ENCODE measurements at places on chromosomes 11 and 22.

- DNase-seq, result no peak
Measured at GRCh38 chr11:65871811-65872548, 620 bp downstream of the EFEMP2 start.

DNA sequence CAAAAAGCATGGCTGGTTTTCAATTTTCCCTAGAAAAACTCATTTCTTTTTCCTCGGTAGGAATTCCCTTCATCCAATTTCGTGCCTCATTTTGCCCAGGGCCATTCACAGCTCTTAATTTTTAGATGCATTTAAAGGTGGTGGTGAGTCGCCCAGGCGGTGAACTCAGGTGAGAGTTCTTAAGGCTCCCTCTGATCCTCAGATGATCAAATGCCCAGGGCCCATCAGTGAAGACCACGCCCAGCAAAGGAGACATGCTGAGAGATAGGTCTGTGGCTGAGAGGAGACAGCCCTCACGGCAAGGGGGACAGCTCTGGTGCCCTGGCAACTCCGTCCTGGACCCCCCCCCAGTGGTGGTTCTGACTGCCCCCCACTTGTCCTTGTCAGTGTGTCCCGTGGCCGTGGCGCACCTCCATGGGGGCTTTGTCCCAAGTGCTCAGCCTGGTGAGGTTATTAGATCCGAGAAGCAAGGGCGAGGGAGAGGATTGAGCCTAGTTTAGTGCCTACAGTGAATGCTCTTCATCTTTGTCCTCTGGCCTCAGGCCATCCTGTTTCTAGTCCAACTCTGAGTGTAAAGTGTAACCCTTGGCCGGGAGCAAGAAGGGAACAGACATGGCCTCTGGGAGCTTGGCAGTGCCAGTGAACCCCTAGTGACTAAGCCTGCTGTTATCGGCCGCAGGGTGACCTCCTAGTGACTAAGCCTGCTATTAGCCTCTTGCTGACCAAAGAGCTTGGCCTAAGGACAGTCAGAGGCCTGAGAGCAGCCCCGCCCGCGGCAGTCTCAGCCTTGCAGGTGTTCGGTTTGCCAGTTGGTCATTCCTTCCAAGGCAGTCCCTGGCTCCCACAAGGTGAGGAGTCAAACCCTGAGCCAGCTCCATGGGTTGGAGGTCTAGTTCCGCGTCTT lies 83.5 kb downstream of the CTTN start:
- no peak for DNase-seq

GRCh38 chr11:112728288-112728687 lies 232.9 kb upstream of the NCAM1 start:
- DNase-seq, result no peak

- DNase-seq, result no peak
Measured at GRCh38 chr22:38989466-38989865, 7.3 kb downstream of the APOBEC3B start.

DNA sequence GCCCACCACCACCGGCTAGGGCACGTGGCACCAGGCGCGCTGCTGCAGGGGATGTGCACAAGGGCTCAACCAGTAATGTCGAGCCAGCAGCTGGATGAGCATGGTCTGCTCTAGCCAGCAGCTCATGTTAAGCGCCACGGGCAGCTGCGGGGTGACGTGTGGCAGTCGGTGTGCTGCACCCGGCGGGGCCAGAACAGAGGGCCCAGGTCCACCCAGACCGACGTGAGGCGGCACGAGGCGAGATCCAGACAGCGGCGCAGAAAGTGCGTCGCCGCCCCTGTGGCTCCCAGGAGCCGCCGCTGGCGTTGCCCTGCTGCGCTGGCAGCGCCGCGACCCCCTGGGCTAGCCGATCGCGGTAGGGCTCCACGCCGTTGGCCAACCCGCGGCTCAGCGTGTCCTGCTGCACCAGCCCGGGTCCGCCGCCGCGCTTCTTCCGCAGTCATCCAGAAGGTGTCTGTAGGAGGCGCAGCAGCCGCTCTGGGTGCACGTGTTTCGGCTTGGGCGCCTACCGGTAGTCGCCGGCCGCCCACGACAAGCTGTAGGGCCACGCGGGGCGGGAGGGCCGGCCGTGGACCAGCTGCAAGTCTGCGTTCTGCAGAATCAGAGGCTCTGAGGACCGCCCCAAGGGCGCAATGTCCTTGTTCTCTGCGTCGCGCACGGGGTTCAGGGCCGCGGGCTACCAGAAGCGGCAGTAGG lies 4.6 kb upstream of the GALR3 start:
- DNase-seq, result peak; percentile 58

DNA sequence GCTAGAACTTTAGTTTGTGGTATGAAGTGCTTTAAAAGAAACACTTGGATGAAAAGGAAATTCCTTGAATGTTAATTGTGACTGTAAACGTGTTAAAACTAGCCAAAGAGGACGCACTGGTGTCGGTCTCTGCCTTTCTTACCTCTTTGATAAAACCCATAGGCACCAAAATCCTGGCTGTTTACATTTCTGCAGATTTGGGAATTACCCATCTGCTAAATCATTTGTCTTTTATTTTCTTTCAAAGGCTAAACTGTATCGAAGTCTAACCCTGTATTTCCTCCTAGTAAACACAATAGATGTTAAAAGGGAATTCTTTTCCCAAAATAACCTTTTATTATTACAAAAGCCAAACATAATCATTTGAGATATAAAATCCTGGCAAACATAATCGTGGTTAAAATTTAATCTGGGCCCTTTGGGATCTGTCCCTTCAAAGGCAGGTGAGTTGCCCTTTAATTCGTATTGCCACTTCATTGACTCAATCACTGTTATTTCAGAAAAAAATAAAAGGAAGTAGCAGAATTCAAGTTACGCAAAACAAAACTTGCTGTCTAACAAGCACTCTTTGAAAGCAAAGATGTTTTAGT lies 2.4 kb downstream of the RASSF10 start:
- DNase-seq, result no peak

DNA sequence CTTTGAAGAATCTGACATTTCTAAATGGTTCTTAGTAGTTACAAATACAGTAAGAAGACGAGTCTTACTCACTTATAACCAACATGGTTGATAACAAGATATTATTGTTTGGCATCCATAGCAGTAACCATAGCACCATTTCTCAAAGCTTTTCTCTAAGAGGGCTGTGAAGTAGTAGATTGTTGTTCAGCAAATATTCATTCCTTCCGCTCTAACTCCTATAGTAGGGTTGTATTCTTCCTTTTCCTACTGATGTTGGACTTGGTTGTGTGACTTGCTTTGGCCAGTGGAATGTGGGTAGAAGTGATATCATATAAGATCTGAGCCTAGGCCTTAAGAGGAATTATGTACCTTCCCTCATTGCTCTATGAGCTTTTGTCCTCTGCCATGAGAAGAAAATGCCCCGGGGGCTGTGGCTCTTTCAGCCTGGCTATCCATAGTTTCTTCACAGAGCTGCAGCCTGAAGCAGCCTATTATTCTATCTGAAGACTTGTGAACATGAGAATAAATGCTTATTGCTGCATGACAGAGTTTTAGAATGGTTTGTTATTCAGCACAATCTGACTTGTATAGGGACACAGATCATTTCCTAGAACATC lies 28.9 kb upstream of the ZBED5 start:
- no peak for DNase-seq

DNA sequence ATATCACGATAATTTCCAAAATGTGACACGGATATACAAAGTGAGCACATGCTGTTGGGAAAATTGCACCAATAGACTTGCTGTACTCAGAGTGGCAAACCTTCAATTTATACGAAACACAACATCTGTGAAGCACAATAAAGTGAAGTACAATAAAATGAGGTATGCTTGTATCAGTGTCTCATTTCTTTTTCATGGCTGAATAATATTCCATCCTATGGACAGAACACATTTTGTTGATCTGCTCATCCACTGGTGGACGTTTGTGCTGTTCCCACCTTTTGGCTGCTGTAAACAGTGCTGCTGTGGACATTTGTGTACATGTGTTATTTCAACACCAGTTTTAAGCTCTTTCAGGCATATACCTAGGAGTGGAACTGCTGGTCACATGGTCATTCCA lies 78.7 kb upstream of the CCND1 start:
- DNase-seq, result no peak

DNA sequence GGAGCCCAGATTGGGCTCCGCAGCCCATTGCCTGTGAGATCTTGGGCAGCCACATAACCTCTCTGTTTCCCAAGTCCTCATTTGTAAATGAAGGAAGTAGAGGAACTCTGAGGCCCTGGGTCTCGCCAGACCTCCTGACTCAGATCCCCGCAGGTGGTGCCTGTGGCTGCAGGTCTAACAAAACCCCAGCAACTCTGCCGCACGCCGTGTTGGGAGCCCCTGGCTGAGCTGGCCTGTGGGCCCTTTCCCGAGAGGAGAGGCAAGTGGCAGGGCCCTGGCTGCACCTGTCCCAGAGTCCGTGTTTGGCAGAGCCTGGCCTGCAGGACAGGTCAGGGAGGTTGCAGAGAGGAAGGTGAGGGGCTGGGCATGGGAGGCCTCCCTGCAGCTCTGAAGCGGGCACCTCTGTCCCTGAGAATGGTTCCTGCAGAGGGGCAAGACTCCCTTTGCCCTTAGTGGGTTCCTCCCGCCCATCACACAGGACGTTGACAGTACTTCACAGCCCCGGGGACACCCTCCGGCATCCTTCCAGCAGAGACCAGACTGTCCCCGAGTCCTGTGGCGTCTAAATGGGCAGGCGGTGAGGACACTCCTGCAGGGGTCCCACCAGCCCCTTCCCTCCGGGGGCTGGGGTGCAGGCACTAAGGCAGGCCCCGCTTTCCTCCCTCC lies 67.7 kb downstream of the ARHGAP8 start:
- DNase-seq, result no peak

DNA sequence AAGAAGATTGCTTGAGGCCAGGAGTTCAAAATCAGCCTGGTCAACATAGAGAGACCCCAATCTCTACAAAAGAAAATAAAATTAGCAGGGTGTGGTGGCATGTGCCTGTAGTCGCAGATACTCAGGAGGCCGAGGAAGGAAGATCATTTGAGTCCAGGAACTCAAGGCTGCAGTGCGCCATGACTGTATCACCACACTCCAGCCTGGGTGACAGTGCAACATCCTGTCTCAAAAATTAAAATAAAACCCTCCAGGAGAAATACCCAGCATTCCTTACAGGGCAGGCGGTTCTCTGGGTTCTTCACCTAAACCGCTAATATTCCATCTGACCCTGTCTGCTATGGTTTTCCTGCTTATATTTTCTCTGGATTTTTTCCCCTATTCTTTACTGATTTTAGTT lies 13.5 kb downstream of the TCF20 start:
- no peak for DNase-seq

- no peak for DNase-seq
Measured at GRCh38 chr11:88494848-88495247, 157.3 kb upstream of the CTSC start.

DNA sequence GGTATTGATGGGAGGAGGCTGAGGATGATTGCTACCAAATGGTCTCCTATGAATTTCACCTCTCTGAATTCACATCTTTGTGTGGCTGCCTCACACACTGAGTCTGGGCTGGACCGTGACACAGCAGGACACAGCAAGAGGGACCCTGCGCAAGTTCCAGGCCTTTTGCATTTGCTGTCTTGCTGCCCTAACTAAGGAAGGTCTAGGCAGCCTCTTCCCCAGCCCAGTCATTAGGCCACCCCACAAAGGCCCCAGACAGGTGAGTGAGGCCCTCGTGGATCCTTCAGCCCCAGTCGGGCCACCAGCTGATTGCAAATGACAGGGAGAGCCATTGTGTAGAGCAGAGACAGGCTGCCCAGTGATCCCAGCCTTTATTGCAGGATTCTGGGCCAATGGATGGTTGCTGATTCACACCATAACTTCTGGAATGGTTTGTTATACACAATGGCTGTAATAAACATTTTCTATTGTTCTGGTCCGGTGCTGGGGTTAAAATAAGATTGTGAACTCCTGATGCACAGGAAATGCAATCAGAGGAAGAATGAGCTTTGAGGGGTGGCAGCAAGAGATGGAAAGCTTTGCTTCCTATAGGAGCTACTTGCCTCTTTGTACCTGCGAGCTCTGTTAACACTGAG lies 28.5 kb upstream of the CSNK2A3 start:
- no peak for DNase-seq

GRCh38 chr11:37571246-37571645 lies 973.2 kb upstream of the RAG2 start:
- no peak for DNase-seq

- no peak for DNase-seq
Measured at GRCh38 chr11:22670830-22671229, 4.4 kb downstream of the GAS2 start.

DNA sequence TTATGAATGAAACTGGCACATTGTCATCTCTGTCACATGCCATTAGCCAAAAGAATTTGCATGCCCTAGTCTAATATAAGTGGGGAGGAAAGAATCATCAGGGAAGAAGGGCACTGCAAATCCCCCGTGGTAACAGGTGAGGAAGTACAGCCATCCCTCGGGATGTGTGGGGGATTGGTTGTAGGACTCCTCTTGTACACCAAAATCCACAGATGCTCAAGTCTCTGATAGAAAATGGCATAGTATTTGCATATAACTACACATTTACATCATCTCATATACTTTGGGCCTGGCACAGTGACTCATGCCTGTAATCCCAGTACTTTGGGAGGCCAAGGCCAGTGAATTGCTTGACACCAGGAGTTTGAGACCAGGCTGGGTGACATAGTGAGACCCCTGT lies 109.7 kb downstream of the HIPK3 start:
- no peak for DNase-seq

DNA sequence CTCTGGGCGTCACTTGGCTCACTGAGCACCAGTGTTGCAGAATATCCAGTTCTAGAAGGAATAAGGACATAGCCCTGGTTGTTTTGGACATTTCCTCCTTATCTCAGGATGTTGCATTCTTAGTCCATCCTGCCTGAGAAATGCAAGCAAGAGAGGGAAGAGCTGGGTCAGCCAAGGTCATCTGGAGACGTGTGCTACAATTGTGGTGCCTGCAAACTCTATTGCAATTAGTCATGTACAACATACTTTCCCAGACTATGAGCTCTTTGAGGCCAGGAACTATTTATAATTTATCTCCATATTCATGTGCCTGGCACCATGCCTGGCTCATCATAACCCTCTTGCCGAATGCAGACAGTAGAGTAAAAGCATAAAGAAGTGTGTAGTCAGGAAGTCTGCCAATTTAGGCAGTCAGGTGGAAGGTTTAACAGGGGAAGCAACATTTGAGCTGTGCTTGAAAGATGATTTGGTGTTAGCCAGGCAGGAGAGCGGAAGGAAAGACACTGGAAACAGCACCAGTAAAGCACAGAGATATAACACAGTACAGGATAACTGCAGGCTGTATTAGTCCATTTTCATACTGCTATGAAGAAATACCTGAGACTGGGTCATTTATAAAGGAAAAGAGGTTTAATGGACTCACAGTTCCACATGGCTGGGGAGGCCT lies 129.4 kb upstream of the PAX6 start:
- DNase-seq, result no peak

DNA sequence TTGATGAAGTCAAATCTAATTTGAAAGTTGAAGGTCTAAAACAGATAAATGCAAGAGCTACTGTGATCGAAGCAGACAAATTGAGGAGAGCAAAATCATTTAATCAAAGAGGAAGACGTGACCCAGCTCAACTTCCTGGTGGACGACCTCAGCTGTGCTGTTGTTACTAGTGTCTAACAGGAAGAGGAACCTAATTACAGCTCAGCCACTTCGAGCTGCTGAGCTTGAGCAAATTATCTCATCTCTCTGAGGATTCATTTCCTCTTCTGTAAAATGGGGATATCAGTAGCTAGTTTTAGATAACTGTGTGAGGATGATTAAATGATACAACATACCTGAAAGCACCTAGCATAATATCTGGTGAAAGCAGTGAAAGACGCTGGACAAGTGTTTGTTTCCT lies 48.6 kb upstream of the OLFML1 start:
- DNase-seq, result peak; percentile 25
